ENCODE measurements at places on chromosomes 1 and 21. TPM values are rescaled to one million over a fixed set of nuclear protein-coding genes. Genes with fewer than 3 reads are reported as not detected.

DNA sequence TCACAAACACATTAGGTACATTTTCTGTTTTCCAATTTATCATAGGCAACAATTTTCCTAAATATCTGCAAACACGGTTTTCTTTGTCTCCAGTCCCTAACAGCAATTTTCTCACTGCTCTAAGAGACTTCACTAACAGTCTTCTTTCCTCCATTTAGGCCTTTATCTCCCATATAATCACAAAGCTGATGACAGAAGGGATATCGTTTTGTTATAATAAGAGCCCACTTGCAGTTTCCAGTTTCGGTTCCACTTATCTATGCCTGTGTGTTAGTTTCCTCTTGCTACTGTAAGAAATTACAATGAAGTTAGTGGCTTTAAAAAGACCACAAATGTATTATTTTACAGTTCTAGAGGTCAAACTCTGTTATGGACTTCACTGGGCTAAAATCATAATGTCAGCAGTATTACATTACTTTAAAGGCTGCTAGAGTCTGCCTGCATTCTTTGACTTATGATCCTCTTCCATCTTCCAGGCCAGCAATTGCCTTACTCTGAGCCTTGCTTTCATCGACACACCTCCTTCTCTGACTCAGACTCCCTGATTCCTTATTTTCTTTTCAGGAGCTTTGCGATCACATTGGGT, 549.3 kb downstream of the NCAM2 start:
- no peaks in the 10 kb centered on the region for H3K27me3 ChIP-seq
- no peak overlapping the region for H3K4me3 ChIP-seq
- H3K4me1 ChIP-seq = no peaks in the 10 kb centered on the region
- H3K36me3 ChIP-seq = no peaks in the 10 kb centered on the region
- DNase-seq = no peak
- no peak overlapping the region for H3K27ac ChIP-seq

The POGK gene
- total RNA-seq = 40.3 TPM

DNA sequence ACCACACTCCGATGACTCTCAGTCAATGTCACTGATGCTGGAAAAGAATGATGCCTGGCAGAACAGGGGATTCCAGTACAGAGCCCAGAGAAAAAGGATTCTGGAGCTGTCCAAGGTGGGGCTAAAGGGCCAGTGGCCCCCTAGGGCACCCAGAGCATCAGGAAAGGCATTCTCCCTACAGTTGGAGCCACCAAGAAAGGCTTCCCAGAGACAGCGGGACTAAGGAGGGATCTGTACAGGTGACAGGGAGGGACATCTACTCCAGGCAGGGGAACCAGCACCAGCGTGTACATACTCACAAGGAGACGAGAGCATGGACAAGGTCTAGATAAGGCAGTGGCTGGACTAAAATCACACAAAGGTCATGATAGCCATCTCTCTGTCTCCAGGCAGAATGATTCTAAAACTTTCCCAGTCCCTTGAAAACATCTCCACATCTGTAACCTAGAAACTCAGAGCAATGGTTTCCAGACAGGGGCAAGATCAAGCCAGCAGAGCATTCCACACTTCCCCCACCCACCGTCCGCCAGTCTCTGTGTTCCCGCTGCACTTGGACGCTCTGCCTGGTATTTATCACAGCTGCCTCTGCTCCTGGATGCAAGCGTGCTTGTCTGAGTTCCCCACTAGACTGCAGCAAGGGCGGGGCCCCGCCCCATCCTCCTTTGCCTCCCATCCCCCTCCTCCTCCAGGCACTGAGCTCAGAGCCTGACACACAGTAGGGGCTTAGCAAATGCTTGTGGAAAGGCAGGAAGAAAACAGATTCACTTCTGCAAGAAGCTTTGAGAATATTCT, 111.6 kb upstream of the ZC3H12A start:
- peaks cover 6% of the 10 kb centered on the region for H3K4me1 ChIP-seq
- no peak overlapping the region for H3K27ac ChIP-seq
- H3K36me3 ChIP-seq = no peaks in the 10 kb centered on the region
- H3K4me3 ChIP-seq = no peak overlapping the region

DNA sequence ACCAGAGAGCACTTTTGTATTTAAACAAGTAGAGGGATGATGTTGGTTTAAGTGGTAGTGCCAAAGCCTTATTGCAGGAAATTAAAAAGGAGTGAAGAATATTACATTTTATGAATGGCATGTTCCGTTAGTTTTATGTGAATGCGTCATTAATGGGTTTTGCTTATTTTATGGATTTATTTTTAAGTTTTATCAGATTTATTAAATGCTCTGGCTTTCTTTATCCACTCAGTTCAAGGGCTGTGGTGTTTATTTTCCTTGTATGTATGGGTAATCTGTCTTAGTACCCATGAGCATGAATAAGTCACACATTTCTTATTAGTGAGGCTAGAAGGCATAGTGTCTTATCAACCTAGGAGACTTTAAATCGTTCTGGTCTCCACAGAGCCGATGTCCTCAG, 41.6 kb upstream of the NBL1 start:
- H3K27me3 ChIP-seq = no peaks in the 10 kb centered on the region
- H3K4me1 ChIP-seq = no peaks in the 10 kb centered on the region
- H3K27ac ChIP-seq = no peak overlapping the region
- H3K4me3 ChIP-seq = no peak overlapping the region
- no peak for DNase-seq

GRCh38 chr1:32496127-32496526, 31.3 kb downstream of the ZBTB8B start:
- no peak for DNase-seq
- H3K4me3 ChIP-seq = no peak overlapping the region
- H3K27ac ChIP-seq = no peak overlapping the region
- H3K36me3 ChIP-seq = no peaks in the 10 kb centered on the region
- peaks cover 3% of the 10 kb centered on the region for H3K4me1 ChIP-seq

- H3K36me3 ChIP-seq = no peaks in the 10 kb centered on the region
- H3K27ac ChIP-seq = no peak overlapping the region
Observed at GRCh38 chr1:41670217-41670957, 185.9 kb upstream of the EDN2 start.

DNA sequence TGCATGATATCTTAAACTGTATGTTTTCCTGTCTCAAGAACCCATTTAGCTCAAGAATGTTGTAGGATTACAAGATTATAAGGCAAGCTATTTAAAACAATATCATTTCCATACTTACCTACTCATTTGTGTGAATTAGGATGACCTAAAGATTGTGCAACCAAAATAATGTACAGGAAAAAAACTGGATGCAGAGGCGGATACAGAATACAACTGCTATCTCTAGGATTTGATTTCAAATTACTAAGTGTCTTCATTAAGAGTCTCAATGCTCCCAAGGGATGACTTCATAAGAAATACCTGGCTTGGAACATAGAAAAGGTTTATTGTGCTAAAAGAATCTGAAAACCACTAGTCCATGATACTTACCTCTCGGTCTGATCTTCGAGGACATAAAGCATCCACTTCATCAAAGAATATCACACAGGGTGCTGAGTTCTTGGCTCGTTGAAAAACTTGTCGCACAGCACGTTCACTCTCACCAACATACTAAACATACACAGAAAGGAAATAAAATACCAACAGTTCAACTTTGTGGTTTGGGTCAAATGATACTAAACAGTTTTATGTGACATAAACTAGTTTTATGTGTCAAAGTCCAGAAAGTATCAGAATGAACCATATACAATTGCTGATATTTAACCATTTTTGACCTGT, 54.9 kb downstream of the NVL start:
- peaks cover 11% of the 10 kb centered on the region for H3K36me3 ChIP-seq
- no peaks in the 10 kb centered on the region for H3K27me3 ChIP-seq
- H3K4me1 ChIP-seq = no peaks in the 10 kb centered on the region
- no peak for DNase-seq

DNA sequence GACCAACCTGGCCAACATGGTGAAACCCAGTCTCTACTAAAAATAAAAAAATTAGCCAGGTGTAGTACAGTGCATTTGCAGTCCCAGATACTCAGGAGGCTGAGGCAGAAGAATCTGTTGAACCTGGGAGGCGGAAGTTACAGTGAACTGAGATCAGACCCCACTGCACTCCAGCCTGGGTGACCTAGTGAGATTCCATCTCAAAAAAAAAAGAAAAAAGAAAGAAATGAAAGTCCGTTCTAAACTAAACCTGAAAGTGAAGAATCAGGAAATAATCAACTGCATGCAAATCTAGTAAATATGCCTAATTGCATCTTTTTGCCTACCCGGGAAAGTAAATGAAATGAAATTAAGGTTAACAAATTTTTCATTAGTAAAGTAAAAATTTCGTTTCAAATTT, 99.6 kb downstream of the ZZZ3 start:
- no peaks in the 10 kb centered on the region for H3K4me1 ChIP-seq
- H3K27ac ChIP-seq = no peak overlapping the region
- H3K4me3 ChIP-seq = no peak overlapping the region
- H3K36me3 ChIP-seq = peaks cover 7% of the 10 kb centered on the region

GRCh38 chr1:27567146-27567526, 36.8 kb downstream of the AHDC1 start:
- no peaks in the 10 kb centered on the region for H3K36me3 ChIP-seq
- no peak overlapping the region for H3K27ac ChIP-seq
- no peaks in the 10 kb centered on the region for H3K27me3 ChIP-seq
- H3K4me1 ChIP-seq = peaks cover 76% of the 10 kb centered on the region
- no peak for DNase-seq

The SPRR2A gene
- total RNA-seq = not detected

- no peak overlapping the region for H3K4me3 ChIP-seq
- H3K36me3 ChIP-seq = no peaks in the 10 kb centered on the region
- peaks cover 5% of the 10 kb centered on the region for H3K4me1 ChIP-seq
- no peaks in the 10 kb centered on the region for H3K27me3 ChIP-seq
Observed at GRCh38 chr1:171420810-171421209, 64.5 kb upstream of the PRRC2C start.

DNA sequence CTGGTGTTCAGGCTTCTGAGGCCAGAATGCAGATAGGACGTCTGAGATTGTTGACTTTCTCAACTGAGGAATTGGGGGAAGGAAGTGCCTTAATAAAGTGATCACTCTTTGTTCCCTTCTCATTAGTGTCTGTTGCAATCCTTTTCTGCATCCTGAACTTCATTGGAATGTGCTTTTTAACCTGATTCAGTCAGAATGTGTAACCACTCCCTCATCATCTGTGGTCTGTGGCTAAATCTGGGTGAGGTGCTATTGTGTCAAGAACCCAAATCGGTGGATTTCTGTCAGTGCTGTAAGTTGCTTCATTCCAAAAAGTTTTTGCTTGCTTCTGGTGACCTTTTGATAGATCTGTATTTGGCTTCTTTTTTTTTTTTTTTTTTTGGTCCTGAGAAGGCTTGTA, 38.2 kb downstream of the ARID1A start:
- no peak for DNase-seq
- H3K27ac ChIP-seq = no peak overlapping the region
- peaks cover 65% of the 10 kb centered on the region for H3K36me3 ChIP-seq
- no peaks in the 10 kb centered on the region for H3K4me1 ChIP-seq
- no peak overlapping the region for H3K4me3 ChIP-seq

DNA sequence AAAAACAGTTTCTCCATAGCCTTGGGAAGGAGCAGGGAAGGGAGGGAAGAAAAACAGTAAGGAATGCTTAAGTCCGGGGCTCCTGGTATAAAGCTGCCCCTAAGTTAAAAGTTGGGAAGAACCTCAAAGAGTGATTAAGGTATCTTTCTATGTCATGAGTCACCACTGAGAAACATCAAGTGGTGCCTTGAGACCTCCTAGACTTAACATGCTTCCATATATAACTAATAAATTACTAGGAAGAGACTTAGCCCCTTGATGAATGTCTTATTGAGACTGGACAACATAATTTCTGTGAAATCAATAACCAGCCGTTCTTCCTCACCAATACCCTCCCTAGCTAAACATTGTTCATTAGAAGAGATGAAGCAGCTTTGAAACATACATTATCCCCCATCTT, 121.8 kb upstream of the SLC44A3 start:
- no peak for DNase-seq
- H3K27ac ChIP-seq = no peak overlapping the region
- H3K4me3 ChIP-seq = no peak overlapping the region
- no peaks in the 10 kb centered on the region for H3K27me3 ChIP-seq

GRCh38 chr1:67224856-67225255, 58.6 kb downstream of the IL23R start:
- H3K27ac ChIP-seq = no peak overlapping the region
- no peaks in the 10 kb centered on the region for H3K27me3 ChIP-seq
- no peaks in the 10 kb centered on the region for H3K36me3 ChIP-seq
- DNase-seq = no peak

GRCh38 chr1:107687849-107688753, 276.9 kb downstream of the VAV3 start:
- H3K4me3 ChIP-seq = no peak overlapping the region
- peaks cover 3% of the 10 kb centered on the region for H3K4me1 ChIP-seq
- H3K27me3 ChIP-seq = no peaks in the 10 kb centered on the region
- DNase-seq = no peak
- H3K36me3 ChIP-seq = no peaks in the 10 kb centered on the region

DNA sequence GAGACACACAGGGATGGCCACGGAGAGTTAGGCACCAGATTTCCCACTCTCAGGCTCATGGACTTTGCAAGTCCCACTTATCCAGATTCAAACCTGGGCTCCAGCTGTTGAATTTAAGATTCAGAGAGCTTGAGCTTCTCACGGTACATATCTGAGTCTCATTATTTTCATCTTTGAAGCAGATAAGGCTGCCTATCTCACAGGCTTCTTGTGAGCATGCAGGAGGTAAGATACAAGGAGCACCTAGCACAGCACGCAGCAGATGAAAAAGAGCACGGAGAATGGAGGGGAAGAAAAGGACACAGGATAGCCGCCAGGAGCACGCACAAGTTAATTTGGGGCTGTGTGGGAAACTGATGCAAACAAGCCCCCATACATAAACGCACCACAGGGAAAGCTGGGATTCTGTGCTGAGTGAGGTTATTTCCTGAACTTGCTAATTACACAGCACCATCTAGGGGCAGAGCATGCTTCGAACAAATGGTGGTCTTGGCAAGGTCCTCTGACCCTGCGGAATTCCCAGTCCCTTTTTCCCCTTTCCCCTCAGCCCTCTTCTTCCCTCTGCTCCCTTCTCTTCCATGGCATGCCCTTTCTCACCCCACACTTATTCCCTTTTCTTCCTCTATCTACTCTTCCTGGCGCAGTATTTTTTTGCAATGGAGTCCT, 134.7 kb upstream of the VANGL1 start:
- H3K4me3 ChIP-seq = no peak overlapping the region
- peak; percentile 2 for DNase-seq
- H3K27me3 ChIP-seq = no peaks in the 10 kb centered on the region
- no peaks in the 10 kb centered on the region for H3K4me1 ChIP-seq

The GJA4 gene
- total RNA-seq = 2.7 TPM

- H3K4me1 ChIP-seq = no peaks in the 10 kb centered on the region
- H3K27me3 ChIP-seq = no peaks in the 10 kb centered on the region
- no peaks in the 10 kb centered on the region for H3K36me3 ChIP-seq
- no peak overlapping the region for H3K27ac ChIP-seq
- no peak for DNase-seq
Observed at GRCh38 chr1:14961661-14962267, 191.8 kb upstream of the TMEM51 start.

All from H1 (cell line).